ENCODE measurements at places on chromosomes 16 and 17.

DNA sequence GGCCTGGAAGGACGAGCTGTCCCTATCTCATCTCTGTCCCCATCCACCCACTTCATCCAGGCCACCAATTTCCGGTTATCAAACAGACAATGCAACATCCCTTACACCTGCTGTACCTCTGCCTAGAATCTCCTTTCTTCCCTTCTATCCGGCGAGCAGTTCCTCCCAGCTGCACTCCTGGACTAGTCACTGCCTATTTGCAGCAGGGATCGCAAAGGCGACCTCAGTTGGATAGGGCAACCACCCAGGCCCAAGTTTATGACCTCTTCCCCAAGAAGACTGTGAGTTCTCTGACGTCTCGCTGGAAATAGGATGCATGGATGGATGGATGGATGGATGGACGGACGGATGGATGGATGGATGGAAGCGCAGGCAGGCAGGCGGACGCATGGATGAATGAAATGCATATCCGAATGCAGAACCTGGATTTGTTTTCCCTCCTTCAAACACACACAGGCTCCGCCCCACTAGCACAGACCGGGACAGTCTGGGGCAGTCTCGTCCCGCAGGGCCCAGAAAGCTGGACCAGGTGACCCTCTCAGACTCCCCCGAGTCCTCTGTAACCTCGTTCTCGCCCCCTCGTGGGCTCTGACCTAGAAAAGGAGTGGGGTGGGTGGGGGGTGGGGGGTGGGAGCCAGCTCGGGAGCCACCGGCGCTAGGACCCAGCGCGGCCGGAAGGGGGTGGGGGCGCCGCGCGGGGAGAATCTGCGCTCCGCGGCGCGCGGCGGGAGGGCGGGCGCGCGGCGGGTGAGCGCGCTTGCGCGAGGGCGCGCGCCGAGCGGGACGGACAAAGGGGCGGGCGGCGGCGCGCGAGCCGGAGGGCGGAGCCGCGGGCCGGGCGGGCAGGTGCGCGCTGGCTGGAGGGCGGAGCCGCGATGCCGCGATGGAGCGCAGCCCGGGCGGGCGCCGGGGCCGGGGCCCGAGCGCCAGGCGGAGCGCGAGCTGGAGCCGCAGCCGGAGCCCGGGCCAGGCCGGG is at the start of gene SBK1:
Gene SBK1, plus strand, starts transcription at position 875 of the 976 bp plus-strand sequence. CDS start 24,867 bp downstream, outside the sequence.
- peak; percentile 62 for DNase-seq

GRCh38 chr17:75645889-75646637 is 12.8 kb downstream of the SMIM5 start:
- no peak for DNase-seq

GRCh38 chr17:64091116-64091515 is 38.8 kb downstream of the ERN1 start:
- no peak for DNase-seq

GRCh38 chr16:87391324-87391949 is 699 bp upstream of the MAP1LC3B start:
- DNase-seq: no peak

GRCh38 chr17:69997332-69997731 is 77.7 kb upstream of the KCNJ16 start:
- DNase-seq: no peak
